Type B pancreatic cell (in vitro differentiated cells): ENCODE measurements at places on chromosomes 5 and 9. TPM values are rescaled to one million over a fixed set of nuclear protein-coding genes. Genes with fewer than 3 reads are reported as not detected.

The CKMT2 gene
- total RNA-seq: 4.3 and 10.4 TPM in 2 replicates

The SH3PXD2B gene
- 38.4 and 52.3 TPM in 2 replicates for total RNA-seq

The VLDLR gene
- 21.6 and 38.1 TPM in 2 replicates for total RNA-seq

The RAI14 gene
- total RNA-seq: 83.1 and 102 TPM in 2 replicates

The GARIN3 gene
- not detected in 2 replicates for total RNA-seq

The CDC42SE2 gene
- total RNA-seq: 26.0 and 27.8 TPM in 2 replicates

- no peak for DNase-seq
Observed at GRCh38 chr9:93958121-93958818, 3.1 kb upstream of the BARX1 start.

DNA sequence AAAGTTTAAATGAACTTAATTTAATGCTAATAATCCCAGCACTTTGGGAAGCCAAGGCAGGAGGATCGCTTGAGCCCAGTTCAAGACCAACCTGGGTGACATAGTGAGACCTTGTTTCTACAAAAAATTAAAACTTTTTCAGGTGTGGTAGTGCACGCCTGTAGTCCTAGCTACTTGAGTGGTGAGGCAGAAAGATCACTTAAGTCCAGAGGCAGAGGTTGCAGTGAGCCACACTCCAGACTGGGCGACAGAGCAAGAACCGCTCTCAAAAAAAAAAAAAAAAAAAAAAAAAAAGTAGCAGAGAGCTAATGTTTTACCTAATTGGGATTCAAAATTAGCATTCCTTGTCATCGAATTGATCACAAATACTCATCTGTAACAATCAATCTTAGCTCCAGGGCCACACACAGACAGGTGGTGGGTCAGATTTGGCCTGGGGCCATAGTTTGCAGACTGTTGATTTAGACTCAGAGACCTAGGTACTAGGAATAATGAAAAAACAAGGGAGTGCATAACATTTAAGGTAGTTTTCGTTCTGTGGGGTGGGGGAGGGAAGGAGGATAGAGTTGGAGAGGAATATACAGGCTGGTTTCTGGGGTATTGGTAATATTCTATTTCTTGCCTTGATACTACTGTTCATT is 21.4 kb downstream of the HSDL2 start:
- DNase-seq: no peak

DNA sequence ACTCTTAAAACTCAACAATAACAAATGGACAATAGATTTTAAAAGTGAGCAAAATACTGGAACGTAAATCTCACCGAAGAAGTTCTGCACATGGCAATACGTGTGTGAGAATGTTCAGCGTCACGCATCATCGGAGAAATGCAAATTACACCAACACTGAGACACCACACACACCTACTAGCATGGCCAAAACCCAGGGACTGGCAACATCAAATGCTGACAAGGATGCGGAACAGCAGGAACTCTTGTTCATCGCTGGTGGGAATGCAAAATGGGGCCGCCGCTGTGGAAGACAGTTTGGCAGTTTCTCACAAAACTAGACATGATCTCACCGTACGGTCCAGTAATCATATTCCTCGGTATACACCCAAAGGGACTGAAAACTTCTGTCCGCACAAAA is 21.6 kb upstream of the CLPTM1L start:
- no peak for DNase-seq

GRCh38 chr5:105807290-105807689 is 1863.4 kb downstream of the EFNA5 start:
- no peak for DNase-seq

DNA sequence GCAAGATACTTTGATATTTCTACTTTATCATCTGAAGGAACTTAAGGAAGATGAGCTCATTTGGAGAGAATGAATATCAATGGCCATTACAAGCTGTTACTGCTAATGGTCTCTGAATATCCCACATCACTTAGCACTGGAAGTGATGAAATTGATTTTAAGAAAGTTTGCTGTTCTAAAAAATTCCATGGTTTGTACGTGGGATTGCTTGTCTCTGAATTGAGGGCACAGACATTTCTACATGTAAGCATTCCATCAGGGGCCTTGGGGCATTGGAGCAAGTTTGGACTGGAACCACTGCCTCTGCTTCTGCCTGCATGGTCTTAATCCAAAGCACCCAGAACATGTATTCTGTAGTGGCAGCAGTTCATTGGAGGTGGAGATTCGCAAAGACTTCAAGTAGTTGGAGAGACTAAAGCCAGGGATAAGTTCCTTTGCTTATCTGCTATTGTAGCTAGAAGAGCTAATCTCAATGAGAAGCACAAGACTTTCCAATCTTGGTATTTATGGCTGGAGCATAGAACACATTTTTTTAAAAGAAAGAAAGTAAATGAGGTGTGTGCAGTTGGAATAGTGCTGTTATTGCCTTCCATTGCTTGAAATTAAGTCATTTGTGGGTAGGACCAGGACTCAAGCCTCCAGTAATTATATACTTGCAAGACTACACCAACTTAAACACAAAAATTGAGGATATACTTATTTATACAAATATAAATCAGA is 424.2 kb downstream of the SPATA31D1 start:
- no peak for DNase-seq

DNA sequence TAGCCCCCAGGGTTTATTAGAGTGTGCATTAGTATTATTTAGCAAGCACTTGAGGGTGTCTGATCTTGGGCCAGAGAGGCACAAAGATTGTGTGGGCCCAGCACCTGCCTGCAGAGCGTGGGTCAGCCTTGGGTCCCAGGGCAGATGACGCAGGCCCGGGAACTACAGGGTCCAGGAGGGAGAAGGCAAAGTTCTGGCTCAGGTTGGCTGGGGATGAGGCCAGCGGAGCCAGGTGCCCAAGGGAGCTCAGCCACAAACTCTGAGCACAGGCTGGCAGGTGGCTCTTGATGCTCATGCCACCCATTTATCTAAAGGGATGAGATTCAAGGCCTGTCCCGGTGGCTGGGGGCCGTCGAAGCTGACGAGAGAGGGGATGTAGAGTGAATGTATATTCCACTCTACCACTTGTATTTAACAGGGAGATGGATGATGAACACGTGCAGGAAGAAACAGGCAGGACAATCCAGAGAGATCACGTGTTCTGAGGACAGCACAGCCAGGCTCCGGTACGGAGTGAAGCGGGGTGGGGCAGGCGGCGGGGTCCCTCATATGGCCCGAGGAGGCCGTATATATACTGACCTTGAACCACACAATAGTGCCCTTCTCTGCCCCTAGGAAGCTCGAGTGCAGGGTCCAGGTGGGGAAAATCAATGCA is 818 bp upstream of the OBP2A start:
- DNase-seq: no peak

DNA sequence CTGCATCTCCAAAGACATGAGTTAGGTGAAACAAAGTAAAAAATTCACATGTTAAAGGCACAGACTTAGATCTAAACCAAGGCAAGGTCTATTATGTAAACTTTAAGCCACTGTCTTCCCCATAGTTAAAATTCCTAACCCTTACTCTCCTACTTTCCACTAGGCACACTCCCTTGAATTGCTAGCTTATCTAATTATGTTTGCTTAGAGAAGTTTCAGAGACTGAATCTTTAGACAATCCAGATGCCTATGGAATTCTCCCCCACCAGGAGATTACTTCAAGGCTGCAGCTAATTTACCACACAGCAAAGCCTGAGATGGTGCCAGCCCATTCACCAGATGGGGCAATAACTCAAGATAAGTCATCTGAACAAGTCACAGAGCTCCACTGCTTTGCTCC is 803.1 kb upstream of the COX7C start:
- DNase-seq: no peak

DNA sequence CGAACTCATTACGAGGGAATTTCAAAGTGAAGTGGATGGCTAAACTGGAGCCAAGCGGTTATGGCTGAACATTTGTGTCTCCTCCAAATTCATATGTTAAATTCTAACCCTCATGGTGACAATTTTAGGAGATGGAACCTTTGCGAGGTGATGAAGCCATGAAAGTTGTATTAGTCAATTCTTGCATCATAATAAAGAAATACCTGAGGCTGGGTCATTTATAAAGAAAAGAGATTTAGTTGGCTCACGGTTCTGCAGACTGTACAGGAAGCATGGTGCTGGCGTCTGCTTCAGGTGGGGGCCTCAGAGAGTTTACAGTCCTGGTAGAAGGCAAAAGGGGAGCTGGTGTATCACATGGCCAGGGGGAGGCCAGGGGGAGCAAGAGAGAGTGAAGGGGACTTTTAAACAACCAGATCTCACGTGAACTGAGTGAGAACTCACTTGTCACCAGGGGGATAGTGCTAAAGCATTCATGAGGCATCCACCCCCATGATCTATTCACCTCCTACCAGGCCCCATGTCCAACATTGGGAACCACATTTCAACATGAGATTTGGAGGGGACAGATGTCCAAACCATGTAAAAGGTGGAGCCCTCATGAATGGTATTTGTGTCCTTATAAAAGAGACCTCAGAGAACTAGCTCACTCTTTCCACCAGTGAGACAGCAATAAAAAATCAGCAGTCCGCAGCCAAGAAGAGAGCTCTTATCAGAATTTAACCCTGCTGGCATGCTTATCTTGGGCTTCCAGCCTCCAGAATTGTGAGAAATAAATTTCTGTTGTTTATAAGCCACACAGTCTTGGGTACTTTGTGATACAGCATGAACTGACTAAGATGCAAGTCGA is 143.4 kb downstream of the MTRR start:
- no peak for DNase-seq

DNA sequence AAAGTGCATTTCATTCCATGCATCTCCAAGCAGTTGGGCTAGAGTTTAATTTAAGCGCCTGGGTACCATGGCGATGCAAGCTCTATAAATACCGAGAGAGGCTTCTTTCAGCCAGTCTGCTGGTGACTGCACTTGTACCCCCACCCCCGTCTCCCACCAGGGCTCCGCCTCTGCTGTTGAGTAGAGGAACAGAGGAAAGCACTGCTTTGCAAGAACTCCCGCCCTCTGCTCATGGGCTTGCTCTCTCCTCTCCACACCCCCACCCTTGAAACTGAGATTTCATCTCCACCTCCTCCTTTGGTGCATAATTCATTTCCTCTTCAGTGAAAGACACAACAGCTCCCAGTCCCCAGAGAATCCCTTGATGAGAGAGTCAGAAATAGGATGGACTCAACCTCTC is 5.1 kb upstream of the WWC1 start:
- no peak for DNase-seq

- DNase-seq: no peak
Observed at GRCh38 chr9:123389070-123389469, 33.1 kb downstream of the CRB2 start.

DNA sequence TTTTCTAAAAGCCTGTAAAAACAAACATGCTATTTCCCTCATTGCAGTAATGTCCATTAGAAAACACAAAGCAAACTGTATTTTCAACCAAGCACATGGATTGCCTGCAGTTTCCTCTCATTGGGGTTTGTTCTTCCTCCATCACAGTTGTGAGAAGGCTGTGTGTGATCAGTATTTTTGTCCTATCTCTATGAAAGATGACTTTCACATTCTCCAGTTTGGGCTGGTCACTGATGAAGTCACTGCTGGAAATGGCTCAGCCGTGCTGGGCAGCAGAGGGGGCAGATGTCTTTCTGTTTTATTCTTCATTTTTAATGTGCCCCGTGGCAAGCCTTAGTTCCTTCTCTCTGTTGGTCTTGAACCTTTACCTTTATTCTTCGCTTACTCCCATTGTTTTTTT is 288.9 kb upstream of the MPDZ start:
- DNase-seq: no peak

DNA sequence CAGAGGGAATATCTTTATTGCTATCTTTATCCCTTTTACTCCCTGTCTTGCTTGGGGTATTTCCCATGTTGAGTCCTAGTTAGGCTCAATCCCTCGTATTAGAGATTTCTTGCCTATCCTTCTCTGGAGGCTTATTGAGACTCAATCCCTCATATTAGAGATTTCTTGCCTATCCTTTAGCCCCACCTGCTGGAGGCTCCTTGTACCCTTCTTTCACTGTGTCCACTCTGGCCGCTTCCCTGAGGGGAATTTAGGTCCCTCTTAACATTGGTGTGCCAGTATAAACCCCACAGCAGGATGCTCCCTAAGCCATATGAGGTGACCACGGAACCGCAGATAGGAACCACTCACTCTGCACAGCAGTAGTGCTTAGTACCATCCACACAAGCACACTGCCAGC is 110.7 kb upstream of the MAMDC2 start:
- DNase-seq: no peak

DNA sequence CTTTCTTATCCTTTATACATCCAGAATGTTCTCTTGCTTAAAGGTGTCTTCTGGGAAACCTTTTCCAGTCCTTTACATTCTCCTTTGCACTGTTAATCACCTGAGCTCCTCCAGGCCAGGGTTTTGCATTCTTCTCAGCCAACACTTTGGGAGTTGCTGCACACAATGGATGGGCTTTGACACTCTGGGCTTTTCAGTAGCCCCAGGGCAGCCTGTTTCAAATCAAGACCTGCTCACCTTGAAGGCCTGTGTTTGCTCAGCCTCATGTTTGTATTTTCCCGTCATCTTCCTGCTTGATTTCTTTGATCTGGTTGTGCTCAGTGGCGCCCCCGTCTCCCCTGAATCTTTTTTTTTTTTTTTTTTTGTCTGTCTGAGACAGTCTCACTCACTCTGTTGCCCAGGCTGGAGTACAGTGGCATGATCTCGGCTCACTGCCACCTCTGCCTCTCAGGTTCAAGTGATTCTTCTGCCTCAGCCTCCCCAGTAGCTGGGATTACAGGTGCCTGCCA is 41.0 kb downstream of the DMRT1 start:
- no peak for DNase-seq

DNA sequence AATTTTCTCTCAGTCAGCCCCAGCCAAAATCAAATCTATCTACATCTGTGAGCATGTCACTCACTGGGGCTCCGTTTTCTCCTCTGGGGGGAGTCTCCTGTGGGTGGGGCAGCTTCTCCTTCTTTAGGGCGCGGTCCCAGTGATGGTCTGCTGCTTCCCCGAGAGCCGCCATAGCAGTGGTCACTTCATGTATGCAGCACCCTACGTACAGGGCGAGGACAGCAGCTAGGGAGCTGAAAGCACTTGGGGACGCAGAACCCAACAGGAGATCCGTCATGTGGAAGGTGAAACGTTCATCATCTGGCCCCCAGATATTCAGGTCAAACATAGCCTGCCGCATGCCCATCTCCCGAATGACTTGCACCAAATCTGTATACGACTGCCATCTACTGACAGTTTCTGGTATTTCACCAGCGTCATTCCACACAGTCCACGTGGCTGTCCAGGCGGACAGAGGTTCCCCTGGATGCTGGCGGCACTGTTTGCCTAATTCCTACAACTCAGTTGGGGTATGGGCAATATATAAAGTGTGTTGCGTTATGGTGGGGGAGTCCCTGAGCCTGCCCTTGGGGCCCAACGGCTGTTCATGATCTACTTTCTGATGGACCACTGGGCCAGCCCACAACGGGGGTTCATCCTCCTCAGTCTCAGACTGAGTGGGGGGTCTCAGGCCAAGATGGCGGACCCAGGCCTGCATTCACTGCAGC is 795.0 kb downstream of the EFNA5 start:
- DNase-seq: no peak

GRCh38 chr9:28598408-28598807 is 1025.1 kb upstream of the C9orf72 start:
- no peak for DNase-seq

GRCh38 chr9:16184964-16185646 is 632.3 kb downstream of the CCDC171 start:
- no peak for DNase-seq
